ENCODE measurements at places on chromosomes 7 and 10.
A peak's percentile ranks its signal among the peaks of the same experiment; 100 is the strongest.

- no peak for DNase-seq
Observed at GRCh38 chr7:148704189-148704588, 5.5 kb downstream of the CUL1 start.

DNA sequence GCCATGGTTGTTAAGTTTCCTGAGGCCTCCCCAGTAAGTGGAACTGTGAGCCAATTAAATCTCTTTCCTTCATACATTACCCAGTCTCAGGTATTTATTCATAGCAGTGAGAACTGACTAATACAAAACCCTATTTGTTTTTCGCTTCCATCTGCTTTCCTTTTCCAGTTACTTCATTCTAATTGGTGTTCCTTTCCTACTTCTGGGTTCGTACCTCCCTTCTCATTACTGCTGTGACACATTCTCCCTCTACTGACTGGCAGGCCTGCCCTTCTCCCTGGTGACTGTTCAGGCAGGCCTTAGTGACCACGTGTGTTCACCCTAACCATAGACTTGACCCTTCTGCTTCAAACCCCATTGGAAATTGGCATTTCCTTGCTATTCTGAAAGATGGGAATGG, 37.7 kb downstream of the MTURN start:
- no peak for DNase-seq

GRCh38 chr10:788796-789748, 99.6 kb upstream of the DIP2C start:
- no peak for DNase-seq

GRCh38 chr10:3648170-3648569, 136.8 kb downstream of the KLF6 start:
- no peak for DNase-seq

- no peak for DNase-seq
Observed at GRCh38 chr7:129950933-129951225, 1.9 kb downstream of the UBE2H start.

- DNase-seq: no peak
Observed at GRCh38 chr7:135709508-135709907, 18.5 kb downstream of the SLC13A4 start.

DNA sequence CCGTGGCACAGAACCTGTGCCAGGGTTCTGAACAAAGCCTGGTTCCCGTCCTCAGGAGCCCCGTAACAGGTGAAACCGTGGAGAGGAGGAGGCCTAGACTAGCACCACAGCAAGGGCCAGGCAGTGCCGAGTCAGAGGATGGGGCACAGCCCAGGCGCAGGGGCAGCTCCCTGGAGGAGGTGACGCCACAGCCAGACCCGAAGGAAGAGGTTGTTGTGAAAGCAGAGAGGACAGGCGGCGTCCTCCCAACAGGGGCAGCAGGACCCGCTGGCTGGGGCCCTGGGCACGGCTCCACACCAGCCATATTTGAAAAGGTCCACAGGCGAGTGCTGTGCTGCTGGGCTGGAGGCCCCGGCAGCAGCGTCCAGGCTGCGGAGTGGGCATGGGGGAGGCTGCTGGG, 25.7 kb downstream of the DAGLB start:
- DNase-seq: no peak

GRCh38 chr10:52631648-52632047, 140.9 kb downstream of the MBL2 start:
- DNase-seq: no peak

DNA sequence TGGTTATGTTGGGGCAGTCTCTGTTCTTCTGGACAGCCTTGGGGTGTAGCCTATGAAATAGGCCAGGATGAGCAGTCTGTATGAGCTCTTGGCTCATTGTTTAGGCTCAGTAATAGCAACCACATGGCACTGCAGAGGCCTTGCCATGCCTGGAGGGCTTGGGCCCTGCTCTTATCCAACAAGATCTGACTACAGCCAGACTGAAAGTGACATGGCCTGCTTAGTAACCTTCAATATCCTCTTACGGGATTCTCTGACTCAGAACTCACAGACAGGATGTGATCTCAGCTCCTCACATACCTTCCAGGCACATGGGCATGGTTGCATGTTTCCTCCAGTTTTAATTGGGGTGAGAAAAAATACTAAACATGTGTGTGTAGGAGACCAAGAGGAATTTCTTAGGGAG, 289.3 kb downstream of the PTEN start:
- DNase-seq: peak; percentile 18

DNA sequence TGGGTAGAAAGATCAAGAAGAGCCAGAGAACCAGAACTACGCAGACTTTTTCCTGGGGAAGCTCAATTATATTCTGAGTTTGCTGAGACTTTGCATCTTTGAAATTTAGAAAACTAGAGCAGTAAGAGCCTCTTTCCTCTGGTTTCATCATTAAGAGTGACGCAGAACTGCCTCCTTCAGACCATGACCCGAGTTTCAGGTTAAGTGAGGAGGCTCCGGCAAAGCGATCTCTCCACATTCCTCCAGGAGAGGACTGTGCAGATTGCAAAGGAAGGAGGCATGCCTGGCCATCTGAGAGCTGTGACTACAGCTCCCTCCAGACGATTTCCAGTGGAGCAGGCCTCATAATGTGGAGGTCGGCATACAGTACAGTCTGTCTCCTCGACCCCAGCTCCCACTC, 115.8 kb upstream of the LANCL2 start:
- DNase-seq: no peak

GRCh38 chr10:30558411-30558810, 71.1 kb downstream of the LYZL2 start:
- DNase-seq: no peak

DNA sequence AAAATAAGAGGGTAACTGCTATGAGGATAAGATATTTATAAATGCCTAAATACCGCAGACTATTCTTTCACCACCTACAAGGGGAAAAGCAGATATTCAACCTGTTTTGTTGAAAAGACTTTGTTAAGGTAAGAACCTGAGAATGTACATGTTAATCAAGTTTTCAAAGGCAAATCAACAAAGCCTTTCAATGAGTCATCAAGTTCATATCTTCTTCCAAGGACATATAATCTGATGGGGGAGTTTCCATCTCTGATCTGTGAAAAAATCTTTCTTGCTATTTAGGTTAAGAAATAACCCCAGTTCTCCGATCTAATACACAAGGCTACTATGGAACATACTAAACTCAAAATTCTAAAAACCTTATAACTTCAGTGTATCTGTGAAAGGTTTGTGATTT, 40.0 kb upstream of the ANLN start:
- DNase-seq: no peak

GRCh38 chr7:29196971-29197595, 2.5 kb downstream of the CHN2 start:
- DNase-seq: no peak

- no peak for DNase-seq
Observed at GRCh38 chr10:77333610-77334340, 303.8 kb downstream of the KCNMA1 start.

DNA sequence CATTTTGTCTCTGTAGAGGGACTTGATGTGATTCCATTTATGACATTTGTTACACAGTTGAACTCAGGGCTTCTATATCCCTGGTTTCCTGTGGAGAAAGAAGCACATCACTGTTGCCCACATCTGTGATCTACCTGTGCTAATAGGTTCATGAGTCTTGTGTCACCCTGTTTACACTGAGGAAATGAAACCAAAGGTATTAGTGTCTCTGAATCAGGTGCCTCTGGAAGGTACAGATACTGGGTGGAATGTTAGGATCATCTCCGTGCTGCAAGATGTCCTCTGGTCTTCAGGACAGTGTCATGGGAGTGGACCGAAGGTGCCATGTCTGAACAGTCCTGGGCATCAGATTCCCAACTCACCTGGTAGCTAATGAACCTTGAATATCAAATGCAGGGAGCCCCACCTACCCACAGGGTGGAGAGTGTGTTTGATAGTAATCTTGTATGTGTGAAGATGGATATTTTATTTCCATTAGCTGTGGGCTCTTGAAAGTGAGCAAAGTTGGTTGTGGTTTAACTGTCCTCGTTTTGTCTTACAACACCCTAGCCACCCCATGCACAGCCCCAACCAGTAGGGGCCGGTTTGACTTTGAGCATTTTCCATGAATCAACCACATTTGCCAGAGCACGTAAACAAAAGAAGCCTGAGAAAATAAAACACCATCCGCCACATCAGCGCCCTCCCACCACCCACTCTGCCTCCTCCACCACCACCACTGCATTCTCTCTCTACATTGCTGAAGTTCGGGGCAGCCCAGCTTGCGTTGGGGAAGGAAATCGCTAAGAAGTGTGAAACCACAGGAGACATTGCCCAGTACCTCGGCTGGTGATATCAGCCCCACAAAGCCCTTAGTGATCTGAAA, 40.7 kb downstream of the TARP start:
- DNase-seq: peak; percentile 71

GRCh38 chr10:110919971-110920881, 822 bp downstream of the SHOC2 start:
- peak; percentile 36 for DNase-seq

DNA sequence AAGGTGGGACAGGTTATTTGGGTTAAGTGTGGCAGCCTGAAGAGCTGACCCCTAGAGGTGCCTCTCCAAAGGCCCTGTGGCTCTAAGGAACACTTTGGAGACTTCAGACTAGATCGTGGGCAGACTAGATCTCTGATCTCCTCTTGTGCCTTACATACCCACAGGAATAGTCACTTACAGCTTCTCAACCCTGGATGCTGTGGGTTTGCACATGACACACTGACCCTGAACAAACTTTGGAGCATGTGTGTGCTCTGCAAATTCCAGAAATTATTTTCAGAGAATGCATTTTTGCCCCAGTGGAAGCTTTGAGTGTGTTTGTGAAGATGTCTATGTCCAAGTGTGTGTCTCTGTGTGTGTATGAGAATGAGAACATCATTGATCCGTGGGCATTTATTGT, 119.6 kb downstream of the EMX2 start:
- no peak for DNase-seq

- no peak for DNase-seq
Observed at GRCh38 chr10:4781955-4782354, 44.1 kb upstream of the AKR1E2 start.

DNA sequence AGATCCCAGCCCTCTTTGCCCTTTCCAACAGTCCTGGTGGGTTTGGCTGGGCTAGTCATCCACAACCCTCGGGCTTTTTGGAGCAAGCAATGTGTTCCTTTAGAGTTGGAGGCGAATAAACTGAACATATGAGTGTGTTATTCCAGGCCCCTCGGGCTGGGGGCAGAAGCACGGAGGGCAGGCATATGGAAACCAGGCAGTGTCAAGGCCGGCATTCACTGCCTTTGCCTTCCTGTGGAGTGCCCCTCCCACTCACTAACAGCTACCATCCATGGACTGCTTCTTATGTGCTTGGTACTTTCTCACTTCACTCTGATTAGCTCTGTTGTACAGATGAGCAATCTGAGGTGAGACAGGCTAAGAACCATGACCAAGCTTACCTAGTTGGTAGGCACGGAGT, 53.9 kb upstream of the EFCAB10 start:
- no peak for DNase-seq

DNA sequence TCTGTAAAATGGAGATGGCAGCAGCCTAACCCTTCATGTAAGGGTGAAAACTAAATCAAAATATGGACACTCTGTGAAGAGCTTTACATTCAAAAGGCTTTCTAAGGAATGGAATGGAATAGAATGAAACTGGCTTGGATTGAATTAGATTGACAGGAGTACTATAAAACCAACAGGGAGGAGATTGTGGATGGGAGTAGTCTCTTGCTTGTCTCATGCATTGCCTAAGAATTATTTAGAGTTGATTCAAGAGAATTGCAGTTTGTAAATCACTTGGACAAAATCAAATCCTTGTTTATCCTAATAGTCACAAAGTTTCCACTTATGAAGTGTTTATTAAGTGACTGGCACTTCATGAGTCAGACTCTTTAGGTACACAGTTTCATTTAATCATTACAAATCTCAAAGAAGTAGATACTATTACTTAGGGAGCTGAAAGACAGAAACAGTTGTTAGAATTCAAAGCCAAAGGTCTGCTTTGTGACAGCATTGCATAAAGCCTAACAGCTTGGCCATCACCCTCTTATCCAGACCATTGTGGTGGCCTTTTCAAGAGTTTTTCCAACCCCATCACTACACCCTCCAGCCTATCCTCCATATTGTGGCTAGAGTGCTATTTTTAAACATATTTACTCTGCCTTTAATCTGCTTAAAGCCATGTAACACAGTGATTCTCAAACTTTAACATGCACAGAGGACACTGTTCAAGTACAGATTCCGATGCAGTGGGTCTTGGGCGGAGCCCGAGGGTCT, 91.9 kb upstream of the GHITM start:
- DNase-seq: no peak

DNA sequence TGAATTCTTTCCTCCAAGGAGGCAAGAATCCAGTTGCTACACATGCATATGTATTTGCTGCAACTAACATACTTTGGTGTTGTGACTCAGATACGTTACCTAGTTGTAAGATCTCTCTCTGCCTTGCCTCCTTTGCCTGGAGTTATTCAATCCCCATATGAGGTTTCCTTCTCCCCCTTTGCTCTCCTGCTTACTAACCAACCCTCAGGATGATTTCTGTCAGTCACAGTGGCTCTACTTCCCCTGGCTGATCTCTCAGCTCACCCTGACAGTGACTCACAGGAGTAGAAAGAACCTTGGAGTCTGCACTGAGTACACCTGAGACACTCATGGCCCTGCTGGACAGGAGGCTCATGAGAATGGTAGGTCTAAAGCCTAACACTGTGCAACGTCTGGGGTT, 92.0 kb downstream of the TMEM106B start:
- DNase-seq: no peak

DNA sequence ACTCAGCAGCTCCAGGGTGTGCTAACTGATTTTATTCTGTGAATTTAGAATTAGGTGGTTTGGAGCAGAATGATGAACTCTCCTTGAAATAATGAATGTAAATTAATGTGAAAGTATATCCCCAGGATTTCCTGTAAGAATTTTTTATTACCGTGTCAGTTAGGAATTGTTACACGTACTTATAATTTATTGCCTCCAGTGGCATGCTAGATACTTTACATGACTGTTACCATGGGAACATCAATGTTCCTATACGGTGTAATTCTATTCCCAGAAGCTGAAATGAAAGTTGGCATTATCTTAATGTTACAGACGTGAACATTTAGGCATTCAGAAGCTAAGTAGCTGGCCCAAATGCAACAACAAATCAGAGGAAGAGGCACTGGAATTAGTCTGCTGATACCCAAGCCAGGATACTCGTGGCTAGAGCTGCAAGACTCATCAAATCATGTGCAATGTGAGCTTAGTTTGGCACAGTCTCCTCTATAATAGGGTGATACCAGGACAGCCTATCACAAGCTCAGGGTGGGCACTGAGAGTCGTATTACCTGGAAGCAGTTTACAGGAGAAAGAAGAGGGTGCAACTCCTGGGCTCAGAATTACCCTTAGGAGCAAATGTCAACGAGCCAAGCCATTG, 30.0 kb upstream of the PRKAR2B start:
- DNase-seq: no peak

- DNase-seq: no peak
Observed at GRCh38 chr10:75394221-75394620, 7.3 kb downstream of the ZNF503 start.

GRCh38 chr10:97159646-97160305, 26.0 kb downstream of the SLIT1 start:
- no peak for DNase-seq

DNA sequence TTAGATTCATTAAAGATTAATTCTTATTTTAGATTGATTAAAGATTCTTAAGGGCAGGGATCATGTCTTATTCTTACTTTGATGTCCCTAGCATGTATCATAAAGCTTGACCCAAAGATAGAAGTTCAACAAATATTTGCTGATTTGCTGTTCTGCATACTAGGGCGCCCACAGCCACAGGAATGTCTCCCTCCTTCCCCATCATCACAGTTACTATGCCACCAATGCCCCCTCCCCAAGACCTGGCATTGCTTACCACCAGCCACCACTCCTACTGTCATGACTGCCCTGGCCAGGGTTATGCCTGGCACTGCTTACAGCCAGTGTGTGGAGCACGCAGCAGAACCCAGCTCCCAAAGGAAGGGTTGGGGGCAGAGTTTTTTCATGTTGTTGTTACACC, 86.7 kb upstream of the AGK start:
- no peak for DNase-seq

Measured in activated T-cell treated with anti-CD3 and anti-CD28 coated beads, Interleukin-2, amount 50 U/mL, for 1 hour (primary cell).